ENCODE measurements at places on chromosomes 7 and 10.

DNA sequence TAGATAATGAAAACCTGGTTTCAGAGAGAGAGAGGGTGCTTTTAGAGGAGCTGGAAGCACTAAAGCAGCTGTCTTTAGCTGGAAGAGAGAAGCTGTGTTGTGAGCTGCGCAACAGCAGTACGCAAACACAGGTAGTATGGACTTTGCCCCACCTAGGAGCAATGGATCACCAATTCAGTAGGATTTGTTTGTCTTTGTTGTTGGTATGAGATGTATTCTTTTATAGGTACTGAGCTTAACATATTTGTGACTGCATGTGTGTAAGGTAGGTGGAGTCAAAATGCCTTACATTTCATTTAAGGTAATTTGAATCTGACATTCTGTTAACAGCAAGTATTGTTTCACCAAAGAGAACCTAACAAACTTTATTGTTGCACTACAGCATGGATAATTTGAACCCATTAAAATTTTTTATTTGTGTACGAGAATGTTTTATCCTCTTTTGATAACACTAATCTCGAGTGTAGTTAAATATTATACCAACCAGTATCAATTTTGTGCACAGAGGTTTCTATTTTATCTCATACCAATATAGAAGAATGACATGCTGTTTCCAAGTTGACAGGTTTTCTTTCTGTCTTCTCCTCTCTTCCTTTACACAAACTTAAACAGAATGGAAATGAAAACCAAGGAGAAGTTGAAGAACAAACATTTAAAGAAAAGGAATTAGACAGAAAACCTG lies 92.1 kb downstream of the CYP51A1 start:
- no peak for DNase-seq

DNA sequence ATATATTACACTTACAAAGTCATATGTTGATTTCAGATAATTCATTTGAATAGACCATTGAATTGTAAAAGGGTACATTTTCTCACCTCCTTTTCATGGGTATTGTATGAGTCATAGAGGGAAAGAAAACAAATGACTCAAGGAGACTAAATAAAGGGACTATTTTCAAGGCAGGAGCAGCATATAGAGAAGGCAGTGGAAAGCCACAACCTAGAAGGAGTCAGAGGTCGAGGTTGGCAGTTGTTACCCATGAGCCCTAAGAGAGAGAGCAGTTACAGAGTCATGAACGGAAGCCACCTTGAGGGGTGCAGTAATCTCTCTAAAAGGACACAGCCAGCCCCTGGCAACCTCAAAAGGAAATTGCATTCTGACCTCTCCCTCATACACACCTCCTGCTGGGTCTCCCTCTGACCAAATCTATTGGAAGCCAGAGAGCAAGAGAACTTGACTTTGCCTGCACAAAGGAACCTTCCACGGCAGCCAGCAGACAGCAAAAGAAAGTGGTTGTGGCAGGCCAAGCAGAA lies 137.9 kb downstream of the GRM8 start:
- DNase-seq, result no peak

- DNase-seq, result no peak
Measured at GRCh38 chr7:79341902-79342301, 111.6 kb downstream of the MAGI2 start.

GRCh38 chr7:531777-532176 lies 12.1 kb upstream of the PDGFA start:
- no peak for DNase-seq

DNA sequence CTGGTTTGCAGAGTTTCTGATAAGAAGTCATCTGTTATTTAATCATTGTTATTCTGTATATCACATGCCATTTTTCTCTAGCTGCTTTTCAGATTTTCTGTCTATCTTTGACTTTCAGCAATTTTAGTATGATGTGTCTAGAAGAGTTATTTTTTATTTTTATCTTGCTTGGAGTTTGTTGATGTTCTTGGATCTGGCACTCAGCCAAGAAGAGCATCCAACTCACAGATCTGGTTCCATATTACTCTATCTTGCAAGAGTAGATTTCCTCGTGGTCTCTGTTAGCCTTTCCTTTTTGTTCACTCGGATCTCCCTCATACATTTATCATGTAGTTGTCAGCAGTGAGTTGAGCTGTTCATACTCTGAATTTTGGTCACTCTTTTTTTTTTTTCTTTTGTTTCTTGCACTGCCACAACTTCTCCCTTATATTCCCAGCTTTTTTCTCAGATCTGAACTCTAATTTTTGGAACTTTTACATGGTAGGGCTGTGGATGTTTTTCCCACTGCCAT lies 54.8 kb upstream of the CALCR start:
- no peak for DNase-seq

- peak; percentile 15 for DNase-seq
Measured at GRCh38 chr10:62640411-62640810, 164.1 kb upstream of the ADO start.

DNA sequence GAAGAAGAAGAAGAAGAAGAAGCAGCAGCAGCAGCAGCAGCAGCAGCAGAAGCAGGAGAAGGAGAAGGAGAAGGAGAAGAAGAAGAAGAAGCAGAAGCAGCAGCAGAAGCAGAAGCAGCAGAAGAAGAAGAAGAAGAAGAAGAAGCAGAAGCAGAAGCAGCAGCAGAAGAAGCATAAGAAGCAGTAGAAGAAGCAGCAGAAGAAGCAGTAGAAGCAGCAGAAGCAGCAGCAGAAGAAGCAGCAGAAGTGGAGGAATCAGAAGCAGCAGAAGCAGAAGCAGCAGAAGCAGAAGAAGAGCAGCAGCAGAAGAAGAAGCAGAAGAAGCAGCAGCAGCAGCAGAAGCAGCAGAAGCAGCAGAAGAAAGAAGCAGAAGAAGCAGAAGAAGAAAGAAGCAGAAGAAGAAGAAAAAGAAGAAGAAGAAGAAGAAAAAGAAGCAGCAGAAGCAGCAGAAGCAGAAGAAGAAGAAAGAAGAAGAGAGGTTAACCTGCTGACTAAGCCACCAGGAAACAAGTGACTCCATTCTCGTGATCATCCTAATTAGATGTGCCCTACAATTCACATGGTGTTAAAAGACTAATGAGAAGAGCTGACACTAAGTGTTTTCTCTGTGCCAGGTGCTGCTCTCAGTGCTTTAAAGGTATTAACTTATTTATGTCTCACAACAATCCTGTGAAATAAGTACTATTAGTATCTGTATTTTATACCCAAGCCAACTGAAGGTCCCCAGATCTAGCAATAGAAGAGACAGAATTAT lies 11.6 kb downstream of the CDNF start:
- DNase-seq, result no peak

DNA sequence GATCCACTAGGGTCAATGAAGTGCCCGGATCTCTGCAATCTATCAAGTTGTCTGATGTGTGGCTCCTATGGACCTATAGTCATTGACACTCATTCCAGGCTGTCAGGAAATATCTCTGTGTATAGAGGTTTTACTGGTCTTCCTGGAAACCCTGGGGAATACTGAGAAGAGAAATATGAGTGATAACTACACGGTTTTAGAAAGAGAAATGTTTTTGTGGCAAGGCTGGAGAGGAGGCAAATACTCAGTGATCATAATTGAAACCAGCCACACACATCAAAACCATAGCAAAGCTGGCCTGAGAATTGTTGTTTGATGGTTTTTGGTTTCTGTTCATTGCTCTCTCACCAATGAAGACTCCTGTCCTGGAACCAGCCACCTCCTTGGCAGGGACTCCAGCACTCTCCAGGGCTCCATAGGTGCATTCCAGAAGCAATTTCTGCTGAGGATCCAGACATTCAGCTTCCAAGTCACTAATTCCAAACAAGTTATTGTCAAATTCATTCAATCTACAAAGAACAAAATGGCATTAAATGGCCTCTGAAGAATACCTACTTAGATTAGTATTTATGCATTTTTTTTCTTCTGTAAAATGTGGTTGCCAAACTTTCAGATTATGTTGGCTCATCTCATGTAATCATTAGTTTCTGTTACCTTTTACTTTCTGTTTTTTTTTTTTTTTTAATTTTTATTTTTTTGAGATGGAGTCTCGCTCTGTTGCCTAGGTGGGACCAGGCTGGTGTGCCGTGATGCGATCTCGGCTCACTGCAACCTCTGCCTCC lies 108.6 kb upstream of the ABI1 start:
- DNase-seq, result peak; percentile 62

GRCh38 chr10:80855348-80855971 lies 317.8 kb downstream of the SH2D4B start:
- no peak for DNase-seq

DNA sequence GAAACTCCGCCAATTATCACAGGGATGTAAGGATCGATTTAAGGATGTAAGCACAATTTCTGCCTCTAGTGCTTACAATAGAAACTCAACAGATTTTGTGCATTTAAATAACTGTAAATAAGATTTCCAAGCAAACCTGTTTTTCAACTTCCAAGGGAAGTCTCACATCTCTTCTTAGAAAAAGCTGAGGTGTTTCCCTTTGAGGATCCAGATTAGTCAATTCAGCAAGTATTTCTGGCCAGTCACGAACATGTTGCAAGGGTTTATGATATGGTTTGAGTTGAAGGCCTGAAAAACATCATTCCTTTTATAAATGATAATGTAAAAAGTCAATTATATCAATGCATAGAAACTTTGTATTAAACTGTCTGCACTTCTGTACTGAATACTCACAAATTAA lies 23.9 kb downstream of the KRIT1 start:
- no peak for DNase-seq

GRCh38 chr7:129949292-129950133 lies 3.2 kb downstream of the UBE2H start:
- DNase-seq, result peak; percentile 79

DNA sequence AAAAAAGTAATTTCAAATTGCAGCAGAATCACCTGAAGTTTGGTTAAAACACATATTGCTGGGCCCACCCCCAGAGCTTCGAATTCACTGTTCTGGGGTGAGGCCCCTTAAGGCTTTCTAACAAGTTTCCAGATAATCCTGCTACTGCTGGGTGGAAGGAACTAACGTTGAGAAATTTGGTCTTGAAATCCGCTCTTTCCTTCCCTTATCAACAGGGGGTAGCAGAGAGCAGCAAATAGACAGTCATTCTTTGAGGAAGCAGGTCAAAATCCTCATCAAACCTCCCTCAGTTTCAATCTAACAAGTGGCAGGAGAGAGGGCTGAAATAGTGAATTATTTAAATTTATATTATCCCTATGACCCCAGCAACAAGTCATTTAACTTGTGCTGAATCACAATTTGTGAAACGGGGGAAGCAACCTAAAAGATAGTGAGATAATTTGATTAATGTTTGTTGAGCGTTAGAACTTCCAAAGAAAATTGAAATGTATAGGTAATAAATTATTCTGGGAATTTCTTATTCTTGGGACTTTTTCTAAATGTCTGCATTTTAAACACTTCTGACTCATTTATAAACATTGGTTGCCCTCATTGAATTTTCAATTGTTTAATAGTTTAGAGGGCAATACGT lies 21.7 kb upstream of the MALSU1 start:
- peak; percentile 65 for DNase-seq

DNA sequence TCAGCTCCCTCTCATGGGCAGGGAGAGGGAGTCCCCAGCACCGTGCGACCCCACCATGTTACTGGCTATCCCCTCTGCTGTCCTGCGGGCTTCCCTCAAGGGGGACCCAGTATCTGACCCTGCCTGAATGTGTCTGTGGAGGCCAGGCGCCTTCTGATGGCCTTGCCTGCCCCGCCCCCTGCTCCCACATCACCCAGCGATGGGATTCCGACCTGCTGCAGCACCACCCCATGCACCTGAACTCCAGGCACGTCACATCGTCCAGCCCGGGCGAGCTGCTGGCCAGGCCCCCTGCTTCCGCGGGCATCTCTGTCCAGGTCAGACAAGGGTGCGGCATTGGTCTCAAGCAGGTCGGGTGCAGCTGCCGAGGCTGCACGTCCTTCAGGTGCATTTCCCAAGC lies 19.0 kb downstream of the LRRC27 start:
- DNase-seq, result no peak

GRCh38 chr10:113751181-113751732 lies at the start of gene PLEKHS1:
Gene PLEKHS1 (plus strand): TSS chr10:113751682. CDS start chr10:113755278, 3,596 bp downstream.
- peak; percentile 49 for DNase-seq

DNA sequence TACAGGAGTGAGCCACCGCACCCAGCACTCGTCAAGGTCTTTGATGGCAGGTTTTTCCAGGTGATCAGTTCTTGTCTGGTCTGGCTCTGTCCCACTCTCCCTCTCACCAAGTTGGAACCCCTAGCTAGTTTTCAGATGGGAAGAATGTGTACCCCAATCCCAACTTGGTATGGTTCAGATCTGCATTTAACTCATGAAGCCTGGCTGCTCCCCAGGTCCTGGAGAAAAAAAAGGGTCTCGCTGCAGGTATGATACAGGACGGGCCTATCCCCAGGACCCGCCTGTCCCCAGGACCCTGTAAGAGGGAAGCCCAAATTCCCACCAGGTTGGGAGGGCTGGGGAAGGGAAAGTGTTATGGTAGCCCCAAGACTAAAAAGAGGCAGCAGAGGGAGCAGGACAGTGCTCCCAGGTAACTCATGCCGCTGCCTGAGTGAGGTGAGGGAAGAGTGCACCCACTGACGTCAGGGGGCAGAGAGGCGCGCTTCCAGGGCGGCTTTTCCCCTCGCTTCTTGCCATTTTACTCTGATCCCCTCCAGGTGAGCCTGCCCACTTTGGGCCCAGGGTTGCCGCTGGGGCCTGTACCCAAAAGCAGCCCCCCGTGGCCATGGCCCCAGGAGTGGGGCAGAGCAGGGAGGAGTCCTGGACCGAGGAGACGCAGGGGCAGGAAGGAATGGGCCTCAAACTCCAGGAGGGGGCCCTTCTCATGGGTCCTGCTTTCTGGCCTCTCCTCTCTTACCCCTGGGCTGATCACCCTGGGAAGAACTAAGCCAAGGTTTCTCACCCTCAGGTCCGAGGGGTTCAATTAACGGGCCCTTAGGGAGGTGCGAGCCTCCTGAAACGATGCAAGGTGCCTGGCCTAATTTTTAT lies 36.4 kb upstream of the SRRM3 start:
- DNase-seq, result no peak

Data from AG10803 (cell line).